Sigmoid colon (tissue), 7 donors: ENCODE measurements at places on chromosomes 4 and X. TPM values are rescaled to one million over a fixed set of nuclear protein-coding genes. Genes with fewer than 3 reads are reported as not detected.

HERC5 gene
- 5.7 TPM for total RNA-seq

KANTR gene
- 15.7 TPM for total RNA-seq

KCND1 gene
- total RNA-seq = 0.95 TPM

DNA sequence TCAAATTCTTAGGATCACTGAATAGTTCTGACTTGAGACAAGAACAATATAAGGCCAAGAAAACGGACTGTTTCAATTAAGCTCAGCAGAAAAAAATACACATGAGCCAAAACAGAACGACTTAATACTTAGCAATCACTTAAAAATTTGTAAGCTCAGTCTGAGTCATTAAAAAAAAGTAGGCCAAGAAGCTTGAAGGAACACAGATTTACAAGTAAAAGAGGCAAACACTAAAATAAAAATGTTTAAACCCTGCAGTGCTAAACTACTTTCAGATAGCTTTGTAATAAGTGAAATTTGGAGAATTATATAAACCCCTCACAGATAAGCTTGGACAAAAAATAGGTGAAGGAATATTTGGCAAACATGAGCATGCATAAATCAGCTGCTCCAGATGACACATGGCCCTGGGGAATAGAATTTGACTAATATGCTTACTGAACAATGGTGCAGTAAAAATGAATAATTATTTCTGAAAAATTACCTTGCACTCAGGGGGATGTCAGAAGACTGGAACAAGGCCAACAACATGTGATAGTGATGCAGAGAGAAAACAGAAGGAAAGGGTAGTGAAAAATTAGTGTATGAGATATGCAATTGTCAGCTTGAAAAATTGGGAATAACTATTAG lies 49.6 kb downstream of the LNX1 start:
- no peak for DNase-seq

LRIT3 gene
- 0.41 TPM for total RNA-seq

- peak; percentile 41 for DNase-seq
Measured at GRCh38 chr4:158043971-158044618, 128.7 kb downstream of the GASK1B start.

FUNDC2 gene
- 98.8 TPM for total RNA-seq

DNA sequence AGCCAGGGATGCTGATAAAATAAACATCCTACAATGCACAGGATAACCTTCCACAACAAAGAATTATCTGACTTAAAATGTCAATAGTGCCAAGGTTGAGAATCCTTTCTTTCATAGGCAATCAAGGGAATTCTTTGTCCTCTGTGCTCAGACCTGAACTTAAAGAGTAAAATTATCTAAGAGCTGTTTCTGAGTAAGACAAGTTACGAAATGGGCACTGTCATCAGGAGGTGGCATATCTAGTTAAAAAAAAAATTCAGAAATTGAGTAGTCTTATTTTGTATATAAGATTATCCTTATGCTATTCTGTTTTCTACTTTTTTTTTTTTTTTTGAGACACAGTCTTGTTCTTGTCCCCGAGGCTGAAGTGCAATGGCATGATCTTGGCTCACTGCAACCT lies 3.3 kb upstream of the RAB33B start:
- DNase-seq = no peak
